Hematopoietic multipotent progenitor cell treated with erythropoietin and hydrocortisone succinate and interleukin-3 and kit ligand, for 15 days (in vitro differentiated cells): ENCODE measurements at places on chromosomes 12 and 14.

DNA sequence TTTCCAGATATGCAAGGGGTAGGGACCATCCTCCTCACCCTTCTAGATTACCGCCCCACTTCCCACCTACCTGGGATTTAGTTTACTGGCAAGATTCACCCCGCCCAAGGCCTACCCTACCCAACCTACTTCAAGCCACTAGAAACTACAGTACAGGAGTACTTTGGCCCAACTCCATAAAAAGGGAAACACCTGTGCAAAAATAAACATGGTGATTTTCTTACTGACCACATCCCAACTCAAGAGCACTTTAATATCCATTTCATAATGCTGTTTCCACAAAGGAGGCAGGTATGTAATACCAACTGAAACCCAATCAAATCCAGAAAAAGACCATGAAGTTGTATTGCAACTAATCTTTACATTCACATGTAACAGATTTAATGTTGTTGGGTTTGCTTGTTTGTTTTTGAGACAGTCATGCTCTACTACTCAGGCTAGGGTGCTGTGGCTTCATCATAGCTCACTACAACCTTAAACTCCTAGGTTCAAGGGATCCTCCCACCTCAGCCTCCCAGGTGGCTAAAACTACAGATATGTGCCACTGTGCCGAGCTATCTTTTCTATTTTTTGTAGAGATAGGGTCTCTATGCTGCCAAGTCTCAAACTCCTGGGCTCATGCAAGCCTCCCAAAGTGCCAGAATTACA is 41.7 kb upstream of the RAP1B start:
- DNase-seq, result no peak

DNA sequence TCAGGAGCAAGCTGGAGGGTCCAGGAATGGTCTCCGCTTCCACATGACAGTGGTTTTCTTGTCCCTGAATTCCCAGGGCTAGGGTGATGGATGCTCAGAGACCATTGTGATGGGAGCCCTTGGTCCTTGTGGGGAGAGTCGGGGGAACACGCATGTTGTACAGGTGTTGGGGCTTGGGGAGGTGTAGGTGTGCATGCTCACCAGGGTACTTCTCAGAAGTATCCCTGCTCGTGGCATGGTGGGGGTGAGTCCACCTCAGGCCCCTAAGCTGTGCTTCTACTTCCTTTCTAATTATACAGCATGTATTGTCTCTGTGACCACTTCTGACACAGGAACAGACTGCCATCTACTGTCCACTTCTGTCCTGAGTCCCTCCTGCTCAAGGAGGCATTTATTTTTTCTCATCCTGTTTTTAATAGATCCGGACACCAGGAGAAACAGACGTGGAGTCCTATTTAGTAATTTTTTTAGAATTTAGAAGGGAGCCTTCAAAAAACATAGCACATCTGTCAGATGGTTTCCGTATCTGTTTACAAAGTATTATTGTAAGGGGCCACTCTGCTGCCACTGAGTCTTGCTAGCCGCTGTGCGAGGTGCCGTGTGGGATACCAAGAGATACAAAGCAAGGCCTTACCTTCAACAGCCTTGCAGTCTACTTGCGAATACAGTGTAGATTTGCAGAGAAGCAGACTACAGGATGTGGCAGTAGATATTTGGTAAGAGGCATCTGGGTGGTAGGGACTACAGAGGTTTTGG is 10.5 kb downstream of the NTF3 start:
- DNase-seq, result peak; percentile 40

DNA sequence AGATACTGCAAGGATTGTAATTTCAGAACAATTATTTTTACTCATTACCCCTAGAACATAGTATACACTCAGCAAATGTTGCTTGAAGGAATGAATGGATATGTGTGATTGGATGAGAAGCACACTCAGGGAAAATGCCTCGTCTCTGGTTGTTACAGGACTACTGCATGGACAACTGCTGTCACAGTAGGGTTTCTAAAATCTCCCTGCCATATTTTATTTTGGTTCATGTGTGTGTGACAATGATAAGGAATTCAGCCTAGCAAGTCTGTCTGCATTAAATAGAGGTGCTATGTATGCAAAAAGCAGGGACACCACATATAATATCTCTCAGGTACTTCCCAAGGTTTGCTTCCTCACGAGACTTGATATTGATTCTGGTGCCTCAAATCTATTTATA is 1.4 kb downstream of the PTPRR start:
- DNase-seq, result no peak

GRCh38 chr14:23513818-23514643 is 37.5 kb downstream of the ZFHX2 start:
- DNase-seq, result no peak

DNA sequence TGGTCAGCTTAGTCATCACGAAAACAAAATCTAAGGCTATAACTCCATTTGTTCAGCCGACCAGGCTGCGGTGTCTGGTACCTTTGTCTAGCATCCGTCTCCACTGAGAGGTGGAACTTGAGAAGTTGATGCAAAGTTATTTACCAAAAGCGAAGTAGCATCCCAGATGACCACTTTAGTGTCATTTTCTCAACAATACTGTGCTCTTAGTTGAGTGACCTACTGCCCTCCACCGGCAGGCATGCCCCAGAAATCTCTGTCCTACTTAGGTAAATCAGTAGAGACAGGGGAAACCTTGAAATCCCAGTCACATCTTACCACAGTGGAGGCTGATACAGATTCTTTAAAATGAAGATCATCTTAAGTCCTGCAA is 1.3 kb upstream of the ST8SIA1 start:
- DNase-seq, result no peak

DNA sequence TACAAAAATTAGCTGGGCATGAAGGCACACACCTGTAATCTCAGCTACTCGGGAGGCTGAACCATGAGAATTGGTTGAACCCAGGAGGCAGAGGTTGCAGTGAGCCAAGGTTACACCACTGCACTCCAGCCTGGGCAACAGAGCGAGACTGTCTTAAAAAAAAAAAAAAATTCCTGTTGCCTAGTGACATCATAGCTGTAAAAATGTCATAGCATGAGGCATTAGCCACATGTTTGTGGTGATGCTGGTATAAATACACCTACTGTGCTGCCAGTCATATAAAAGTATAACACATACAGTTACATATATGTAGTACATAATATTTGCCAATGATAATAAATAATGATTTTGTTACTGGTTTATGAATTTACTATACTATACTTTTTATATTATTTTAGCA is 22.2 kb downstream of the SLC41A2 start:
- no peak for DNase-seq

- DNase-seq, result no peak
Measured at GRCh38 chr12:926641-927040, 22.9 kb downstream of the RAD52 start.

DNA sequence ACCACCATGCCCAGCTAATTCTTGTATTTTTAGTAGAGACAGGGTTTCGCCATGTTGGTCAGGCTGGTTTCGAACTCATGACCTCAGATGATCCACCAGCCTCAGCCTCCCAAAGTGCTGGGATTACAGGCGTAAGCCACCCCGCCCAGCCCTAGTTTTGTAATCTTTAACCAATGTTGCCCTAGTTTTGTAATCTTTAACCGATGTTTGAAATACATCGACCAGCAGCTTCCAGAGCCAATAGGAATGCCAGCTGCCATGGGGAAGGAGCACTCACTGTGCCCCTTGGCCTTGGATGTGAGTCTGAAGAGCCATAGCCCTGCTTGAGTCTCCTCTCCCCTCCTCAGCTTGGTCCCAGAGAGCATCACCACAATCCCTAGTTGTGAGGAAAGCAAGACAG is 209.3 kb upstream of the RGS6 start:
- no peak for DNase-seq

GRCh38 chr14:21106498-21107282 is 5.8 kb downstream of the TMEM253 start:
- DNase-seq, result peak; percentile 80

DNA sequence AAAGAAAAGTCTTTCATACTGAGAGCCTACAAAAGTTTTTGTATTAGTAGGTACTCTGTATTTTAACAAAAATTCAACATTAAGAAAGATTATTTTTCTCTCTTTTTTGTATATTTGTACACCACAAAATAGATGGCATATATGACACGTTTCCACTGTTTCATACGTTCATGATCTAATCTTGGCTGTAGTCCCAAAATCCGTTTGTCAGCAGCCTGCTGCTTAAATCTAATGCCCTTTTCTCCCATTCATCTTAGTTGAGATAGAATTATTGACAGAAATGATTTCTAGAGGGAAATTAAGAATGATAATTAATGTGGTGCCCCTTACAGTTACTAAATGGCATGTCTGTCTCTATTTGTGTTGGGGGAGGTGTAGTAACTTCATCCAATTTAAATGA is 140.7 kb upstream of the NOVA1 start:
- no peak for DNase-seq
